Stimulated activated CD8-positive, alpha-beta memory T cell treated with anti-CD3 and anti-CD28 coated beads, Interleukin-2, amount 100 ng/mL, for 48 hours (primary cell): ENCODE measurements at places on chromosomes 7 and 10.

GRCh38 chr7:30181736-30182522 is 47.1 kb downstream of the MTURN start:
- no peak for DNase-seq

DNA sequence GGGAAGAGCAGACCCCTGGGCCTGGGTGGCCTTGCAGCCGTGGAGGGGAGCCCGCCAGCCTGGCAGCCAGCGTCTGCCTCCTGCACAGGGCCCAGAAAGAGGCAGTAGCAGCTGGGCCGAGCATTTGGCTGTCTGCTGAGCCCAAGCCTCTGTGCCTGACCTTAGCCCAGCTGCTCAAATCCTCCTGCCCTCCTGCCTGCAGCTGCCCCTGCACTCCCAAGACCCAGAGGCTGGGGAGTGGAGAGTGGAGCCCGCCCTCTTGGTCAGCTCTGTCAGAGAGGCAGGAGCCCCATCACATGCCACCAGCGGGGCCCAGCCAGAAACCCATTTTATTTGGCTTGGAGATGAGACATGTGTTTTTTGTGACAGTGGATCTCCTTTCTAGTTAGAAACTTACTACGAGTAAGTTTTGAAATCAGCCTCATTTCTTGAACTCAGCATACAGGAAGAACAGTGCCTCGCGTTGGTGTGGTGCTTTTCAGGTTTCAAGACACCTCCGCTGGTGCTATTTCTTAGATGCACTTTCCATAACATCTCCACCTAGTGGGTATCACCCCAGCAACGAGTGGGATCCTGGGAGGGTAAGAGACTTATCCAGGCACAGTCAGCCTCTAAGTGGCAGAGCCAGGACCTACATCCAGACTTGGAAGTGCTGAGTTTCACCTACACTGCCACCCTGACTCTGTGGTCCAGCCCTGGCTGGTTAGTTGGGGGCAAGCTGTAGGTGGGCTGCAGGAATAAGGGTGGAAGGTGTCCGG is 477.1 kb downstream of the RPS24 start:
- no peak for DNase-seq

GRCh38 chr7:20713792-20714191 is 72.9 kb downstream of the SP8 start:
- DNase-seq: no peak

- DNase-seq: no peak
These were observed 8.2 kb upstream of the AGR3 start for GRCh38 chr7:16889851-16890415.

- no peak for DNase-seq
These were observed 1073.6 kb downstream of the SORCS3 start for GRCh38 chr10:105714728-105715127.

DNA sequence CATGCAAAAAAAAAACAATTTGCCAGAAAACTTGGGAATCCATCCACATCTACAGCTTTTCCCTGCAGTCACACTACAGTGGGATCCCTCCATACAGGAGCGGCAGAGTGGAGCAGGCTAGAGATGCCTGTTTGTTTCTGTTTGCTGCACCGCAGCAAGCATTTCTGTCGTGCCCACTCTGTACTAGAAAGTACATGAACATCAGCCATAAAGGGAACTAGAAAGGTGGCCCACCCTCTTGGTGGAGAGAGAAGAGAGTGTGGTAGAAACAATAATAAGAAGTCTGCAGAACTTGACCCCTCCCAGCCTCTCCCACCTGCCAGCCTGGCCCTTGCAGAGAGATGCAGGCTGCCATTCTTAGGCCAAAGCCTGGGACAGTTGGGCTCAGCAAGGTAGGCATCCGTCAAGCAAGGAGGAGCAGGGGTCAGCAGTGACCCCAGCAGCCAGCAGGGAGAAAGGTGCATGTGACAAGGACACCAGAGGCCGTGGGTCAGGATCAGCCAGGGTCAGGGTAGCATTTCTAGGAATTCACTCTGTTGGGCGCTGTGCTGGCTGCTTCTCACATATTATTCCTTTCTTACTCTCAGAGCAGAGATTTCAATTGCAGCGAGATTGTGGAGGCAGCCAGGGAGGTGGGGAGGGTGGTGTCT is 171.8 kb downstream of the EGFR start:
- DNase-seq: no peak

DNA sequence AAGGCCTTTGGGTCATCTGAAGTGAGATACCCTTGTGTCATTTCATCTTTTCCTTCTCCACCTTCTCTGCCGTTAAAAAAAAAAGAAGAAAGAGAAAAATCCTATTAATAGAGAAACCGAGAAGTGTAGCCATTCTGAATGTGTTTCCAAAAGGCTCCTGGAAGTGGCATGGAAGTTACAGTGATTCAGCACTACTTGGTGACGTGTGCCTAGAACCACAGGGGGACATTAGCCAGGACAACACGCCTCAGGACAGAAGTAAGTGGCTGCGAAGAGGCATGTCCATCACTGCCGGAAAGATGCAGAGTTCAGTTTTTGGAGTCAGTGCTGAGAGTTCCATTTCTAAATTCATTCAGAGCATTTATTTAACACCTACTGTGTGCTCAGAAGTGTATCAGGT is 6.3 kb downstream of the HTRA1 start:
- DNase-seq: no peak

DNA sequence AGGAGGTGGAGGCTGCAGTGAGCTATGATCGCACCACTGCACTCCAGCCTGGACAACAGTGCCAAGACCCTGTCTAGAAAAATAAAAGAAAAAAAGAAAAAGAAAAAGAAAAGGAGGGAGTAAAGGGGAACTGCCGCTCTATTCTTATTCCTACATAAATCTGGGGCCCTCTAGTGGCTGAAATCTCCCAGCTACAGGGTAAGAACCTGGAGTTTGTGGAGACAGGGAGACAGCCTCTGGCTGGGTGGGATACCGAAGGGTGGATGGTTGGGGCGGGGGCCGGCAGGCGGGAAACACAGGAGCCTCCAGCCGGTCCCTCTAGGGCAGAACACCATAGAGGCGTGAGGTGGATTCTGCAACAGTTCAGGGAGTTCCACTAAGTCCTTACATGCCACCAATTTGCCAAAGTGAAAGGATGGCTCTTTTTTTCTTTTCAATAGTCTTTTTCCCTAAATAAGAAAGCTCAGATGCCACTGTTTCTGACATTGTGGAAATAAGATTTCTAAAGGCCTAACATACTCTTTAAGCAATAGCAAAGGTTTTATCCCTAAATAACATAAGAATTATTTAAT is 117.3 kb downstream of the SVIL start:
- DNase-seq: no peak

GRCh38 chr10:86712317-86712707 is 44.0 kb downstream of the LDB3 start:
- no peak for DNase-seq

DNA sequence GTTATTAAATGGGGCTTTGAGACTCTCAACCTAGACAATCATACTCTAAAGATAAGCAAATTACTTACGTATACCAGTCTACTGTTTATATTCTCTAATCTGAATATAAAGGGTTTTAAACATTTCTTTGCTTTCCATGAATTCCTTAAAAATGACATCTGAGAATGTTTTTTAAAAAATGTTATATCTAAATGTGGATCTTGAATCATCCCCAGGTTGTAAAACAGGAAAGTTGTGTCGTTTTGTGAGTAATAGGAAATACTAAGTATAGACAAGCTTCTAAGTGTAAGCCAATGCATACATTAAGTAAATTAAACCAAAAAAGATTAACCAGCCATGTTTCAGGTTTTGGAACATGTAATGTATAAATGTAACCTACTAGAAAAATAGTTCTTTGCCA is 26.8 kb downstream of the ADD3 start:
- no peak for DNase-seq

DNA sequence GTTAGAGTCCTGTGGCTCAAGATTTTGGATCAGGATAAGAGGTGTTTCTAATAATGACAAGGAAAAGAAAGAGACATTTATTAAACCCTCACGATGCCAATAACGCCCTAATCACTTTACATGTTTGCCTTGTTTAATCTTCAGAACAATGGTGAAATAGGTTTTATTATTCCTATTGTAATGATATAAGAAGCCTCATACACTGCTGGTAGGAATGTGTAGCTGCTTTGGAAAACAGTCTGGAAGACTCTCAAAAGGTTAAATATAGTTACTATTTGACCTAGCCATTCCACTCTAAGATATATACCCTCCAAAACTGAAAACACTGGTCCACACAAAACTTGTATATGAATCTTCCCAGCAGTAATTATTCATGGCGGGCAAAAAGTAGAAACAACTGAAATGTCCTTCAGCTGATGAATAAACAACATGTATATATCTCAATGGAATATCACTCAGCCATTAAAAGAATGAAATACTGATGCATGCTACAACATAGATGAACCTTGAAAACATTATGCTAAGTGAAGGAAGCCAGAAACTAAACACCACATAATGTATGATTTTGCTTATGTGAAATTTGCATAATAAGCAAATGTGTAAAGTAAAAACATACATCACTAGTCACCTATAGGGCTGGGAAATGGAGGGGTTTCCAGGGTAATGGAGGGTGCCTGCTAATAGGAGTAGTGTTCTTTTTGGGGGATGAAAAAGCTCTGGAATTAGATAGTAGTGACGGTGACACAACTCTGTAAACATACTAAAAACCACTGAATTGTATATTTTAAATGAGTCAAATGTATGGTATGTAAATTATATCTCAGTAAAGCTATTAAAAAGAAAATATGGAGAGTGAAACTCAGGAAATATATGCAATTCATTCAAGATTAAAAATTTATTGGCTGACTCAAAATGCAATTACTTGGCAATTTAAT is 76.9 kb upstream of the ANK3 start:
- DNase-seq: no peak

- no peak for DNase-seq
These were observed 156.8 kb upstream of the FRMD4A start for GRCh38 chr10:14487488-14487883.

- DNase-seq: no peak
These were observed 128.5 kb upstream of the STEAP1 start for GRCh38 chr7:90025771-90026170.

DNA sequence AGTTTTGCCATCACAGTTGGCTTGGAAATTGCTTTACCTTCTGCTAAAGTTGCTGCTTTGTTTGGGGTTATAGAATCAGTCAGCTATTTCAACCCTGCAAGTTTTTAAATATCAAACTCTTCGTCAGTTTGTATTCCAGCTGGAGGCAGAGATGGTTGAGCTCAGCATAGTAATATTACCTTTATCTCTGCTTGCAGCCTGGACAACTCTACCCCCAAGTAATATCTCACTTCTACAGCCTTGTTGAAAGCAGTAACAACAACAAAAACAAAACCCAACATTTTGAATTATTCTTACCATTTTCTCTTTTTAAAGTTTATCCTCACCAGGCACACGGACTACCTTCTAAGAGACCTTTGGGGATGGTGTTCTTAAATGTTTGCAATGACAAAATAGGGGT is 239.1 kb upstream of the PHF14 start:
- no peak for DNase-seq

DNA sequence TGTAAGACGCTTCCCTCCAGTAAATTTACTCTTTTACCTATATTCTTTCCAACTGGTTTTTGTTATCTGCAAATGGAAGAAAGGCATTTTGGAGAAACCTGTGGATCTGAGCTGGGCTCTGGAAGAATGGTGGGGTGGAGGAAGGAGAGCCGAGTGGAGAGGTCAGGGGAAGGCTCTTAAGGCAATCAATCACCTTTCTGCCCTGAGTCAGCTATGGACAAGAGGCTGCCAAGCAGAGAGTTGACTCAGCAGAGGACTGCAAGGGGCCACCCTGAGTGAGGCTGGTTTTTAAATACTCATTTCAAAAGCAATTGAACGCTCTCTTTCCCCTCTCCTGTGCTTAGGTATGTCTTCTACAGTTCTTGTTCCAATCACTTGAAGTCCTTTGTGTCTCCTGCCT is 81.8 kb downstream of the SPAG6 start:
- DNase-seq: no peak

DNA sequence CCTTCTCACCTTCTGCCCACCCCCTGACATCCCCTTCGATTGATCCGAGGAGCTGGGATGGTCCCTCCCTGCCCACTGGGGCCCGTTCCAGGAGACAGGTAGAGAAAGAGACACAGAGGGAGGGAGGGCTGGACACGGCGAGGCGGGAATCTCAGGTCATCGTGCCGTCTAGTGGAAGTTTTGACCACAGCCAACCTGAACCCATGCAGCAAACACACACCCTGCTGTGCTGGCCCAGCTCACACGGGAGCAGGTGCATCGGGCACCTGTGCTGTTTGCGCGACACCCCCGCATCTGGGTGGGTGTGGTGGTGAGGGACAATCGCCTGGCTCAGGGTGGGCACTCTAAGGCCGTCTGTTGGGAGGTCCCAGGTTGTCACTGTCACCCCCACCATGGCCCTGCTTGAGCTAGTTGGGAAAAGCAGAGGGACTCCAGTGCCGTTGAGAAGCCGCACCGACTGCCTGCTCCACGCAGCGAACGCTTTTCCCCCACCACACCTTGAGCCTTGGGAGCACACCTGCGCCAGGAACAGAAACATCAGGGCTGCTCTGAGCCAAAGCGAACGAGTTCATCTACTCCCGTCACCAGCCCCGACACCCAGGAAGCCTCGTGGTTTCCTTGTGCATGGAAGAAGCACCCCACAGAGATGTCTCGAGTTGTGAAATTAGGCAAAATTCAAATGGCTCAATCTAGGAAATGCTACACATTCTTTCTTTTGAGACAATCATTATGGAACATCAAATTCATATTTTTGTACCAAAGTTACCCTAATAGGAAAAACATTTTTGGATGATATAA is 285.8 kb downstream of the DNAJB6 start:
- DNase-seq: no peak

GRCh38 chr10:26310361-26310760 is 93.8 kb downstream of the GAD2 start:
- DNase-seq: no peak

DNA sequence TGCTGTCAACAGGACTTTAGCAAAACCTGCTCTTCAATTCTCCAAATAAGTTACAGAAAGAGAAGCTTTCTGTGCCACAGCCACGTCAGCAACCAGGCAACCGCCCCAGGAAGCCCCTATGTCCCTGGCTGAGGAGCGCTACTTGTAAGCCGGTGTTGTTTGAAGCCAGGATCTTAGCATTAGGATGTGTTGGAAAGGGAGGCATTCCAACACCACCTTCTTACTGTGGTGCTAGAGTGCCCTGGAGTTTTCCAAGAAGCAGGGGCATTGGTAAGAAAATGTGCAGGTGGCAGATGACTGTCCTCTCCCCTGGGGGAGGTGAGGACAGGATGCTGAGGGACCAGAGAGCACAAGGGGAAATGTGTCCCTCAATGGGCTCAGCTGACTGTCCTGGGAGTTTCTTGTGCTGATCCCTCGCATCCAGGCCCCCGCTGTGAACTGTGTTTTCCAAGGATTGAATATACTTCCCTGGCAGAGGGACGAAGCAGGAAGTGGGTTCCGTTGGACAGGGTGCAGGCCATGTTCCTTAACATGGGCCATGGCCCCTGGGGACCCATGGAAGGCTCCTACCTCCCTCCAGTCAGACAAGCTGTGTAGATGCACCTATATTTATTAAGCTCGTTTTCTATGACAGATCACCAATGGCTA is 139.6 kb upstream of the GDF10 start:
- no peak for DNase-seq

GRCh38 chr7:55016061-55016745 is 2.6 kb upstream of the EGFR start:
- no peak for DNase-seq

GRCh38 chr7:11935905-11936304 is 103.9 kb upstream of the THSD7A start:
- no peak for DNase-seq
